ENCODE measurements at places on chromosomes 1 and 21. TPM values are rescaled to one million over a fixed set of nuclear protein-coding genes. Genes with fewer than 3 reads are reported as not detected.

DNA sequence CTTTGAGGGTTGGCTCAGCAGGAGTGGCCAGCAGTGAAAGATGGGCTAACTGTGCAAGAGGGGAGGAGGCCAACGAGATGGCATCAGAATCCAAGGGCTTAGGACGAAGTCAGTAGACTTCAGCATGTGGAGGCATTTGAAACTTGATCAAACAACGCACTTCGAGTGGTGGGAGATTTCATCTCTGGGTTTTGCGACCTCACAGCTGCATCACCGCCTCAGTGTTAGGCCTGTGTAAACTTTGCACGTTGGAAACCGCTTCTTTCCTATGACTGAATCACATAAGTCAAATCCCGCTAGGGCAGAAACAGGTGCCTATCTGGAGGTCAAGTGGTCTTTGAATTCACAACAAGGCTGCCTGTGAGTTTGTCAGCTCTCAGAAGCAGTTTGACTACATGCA is 17.8 kb downstream of the TFF3 start:
- DNase-seq = no peak
- peaks cover 6% of the 10 kb centered on the region for H3K4me1 ChIP-seq
- H3K27ac ChIP-seq = no peak overlapping the region
- no peaks in the 10 kb centered on the region for H3K27me3 ChIP-seq

GRCh38 chr1:227042292-227042691 is 102.2 kb downstream of the COQ8A start:
- no peak for DNase-seq
- no peaks in the 10 kb centered on the region for H3K36me3 ChIP-seq
- H3K4me3 ChIP-seq = no peak overlapping the region
- H3K4me1 ChIP-seq = no peaks in the 10 kb centered on the region

DNA sequence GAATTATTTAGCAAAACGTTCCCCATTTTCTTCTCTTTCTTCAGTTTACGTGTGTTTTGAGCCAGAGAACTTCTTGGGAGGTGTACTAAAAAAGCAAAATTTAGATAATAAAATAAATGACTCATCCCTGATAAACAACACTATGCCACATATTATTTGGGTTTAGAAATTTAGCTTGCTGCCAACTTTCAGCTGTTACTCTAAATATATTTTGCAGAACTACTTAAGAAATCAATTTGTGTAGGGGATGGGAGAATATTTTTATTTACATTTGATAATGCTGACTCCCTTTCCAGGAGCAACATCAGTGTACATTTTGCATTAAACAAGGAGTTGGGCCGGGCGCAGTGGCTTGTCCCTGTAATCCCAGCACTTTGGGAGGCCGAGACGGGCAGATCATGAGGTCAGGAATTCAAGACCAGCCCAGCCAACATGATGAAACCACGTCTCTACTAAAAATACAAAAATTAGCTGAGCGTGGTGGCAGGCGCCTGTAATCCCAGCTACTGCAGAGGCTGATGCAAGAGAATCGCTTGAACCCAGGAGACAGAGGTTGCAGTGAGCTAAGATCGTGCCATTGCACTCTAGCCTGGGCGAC is 151.4 kb upstream of the ZRANB2 start:
- no peaks in the 10 kb centered on the region for H3K27me3 ChIP-seq
- no peaks in the 10 kb centered on the region for H3K36me3 ChIP-seq
- H3K4me3 ChIP-seq = no peak overlapping the region
- no peak overlapping the region for H3K27ac ChIP-seq
- H3K4me1 ChIP-seq = no peaks in the 10 kb centered on the region

DNA sequence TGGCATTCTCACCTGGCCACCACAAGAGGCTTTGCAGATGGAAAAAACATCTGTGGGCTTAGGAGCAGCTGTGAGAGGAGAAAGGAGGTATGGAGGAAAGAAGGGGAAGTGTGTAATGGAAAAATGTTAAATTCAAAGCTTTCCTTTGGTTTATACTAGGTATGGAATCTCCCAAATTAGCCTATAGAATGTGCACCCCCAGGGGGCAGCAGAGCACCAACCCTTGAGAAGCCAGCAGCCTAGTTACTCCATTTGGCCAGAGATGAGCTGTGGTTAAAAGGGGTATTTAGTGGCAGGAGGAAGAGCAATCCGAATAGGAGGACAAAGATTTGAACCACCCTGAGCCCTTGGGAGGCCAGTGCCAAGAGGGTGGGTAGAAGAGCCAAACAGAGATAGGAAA is 97.5 kb upstream of the CTTNBP2NL start:
- no peaks in the 10 kb centered on the region for H3K4me1 ChIP-seq
- no peaks in the 10 kb centered on the region for H3K36me3 ChIP-seq
- H3K27ac ChIP-seq = no peak overlapping the region
- DNase-seq = peak; percentile 19
- no peaks in the 10 kb centered on the region for H3K27me3 ChIP-seq

DNA sequence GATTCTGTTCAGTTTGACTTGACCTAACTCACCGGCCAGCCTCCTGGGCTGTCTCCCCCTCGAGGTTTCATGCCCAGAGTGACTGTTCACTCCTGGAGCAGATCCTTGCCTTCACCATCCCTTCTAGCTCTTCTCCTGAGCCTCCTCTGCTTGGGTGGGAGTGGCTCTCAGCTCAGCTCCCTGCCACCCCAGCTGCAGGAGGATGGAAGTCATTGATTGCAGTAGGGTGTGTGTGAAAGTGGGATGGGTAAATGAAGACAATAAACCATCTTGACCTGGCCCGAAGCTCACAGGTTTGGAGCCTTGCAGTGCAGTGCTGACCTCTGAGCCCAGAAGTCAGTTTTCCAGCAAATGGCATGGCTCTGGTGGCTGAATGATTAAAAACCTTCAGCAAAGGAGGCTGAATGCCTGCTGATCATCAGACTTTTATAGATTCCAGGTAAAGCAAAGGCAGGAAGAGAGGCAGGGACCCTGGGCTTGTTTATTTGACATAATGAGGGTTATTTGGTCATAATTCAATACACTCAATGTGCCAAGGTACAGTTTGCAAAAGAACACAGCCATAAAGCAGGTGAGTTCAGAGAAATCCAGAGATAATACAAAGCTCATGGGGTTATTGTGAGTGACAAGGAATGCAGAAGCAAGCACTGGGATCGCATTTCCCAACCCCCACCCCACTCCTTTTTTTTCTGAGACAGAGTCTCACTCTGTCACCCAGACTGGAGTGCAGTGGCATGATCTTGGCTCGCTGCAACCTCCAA is 17.5 kb upstream of the TFF3 start:
- peaks cover 4% of the 10 kb centered on the region for H3K27me3 ChIP-seq
- peaks cover 1% of the 10 kb centered on the region for H3K4me1 ChIP-seq
- H3K4me3 ChIP-seq = no peak overlapping the region
- DNase-seq = no peak
- H3K27ac ChIP-seq = no peak overlapping the region

- DNase-seq = no peak
- H3K27me3 ChIP-seq = no peaks in the 10 kb centered on the region
- no peaks in the 10 kb centered on the region for H3K4me1 ChIP-seq
- H3K36me3 ChIP-seq = no peaks in the 10 kb centered on the region
These were observed 115.7 kb downstream of the SLC5A9 start for GRCh38 chr1:48338257-48338656.

DNA sequence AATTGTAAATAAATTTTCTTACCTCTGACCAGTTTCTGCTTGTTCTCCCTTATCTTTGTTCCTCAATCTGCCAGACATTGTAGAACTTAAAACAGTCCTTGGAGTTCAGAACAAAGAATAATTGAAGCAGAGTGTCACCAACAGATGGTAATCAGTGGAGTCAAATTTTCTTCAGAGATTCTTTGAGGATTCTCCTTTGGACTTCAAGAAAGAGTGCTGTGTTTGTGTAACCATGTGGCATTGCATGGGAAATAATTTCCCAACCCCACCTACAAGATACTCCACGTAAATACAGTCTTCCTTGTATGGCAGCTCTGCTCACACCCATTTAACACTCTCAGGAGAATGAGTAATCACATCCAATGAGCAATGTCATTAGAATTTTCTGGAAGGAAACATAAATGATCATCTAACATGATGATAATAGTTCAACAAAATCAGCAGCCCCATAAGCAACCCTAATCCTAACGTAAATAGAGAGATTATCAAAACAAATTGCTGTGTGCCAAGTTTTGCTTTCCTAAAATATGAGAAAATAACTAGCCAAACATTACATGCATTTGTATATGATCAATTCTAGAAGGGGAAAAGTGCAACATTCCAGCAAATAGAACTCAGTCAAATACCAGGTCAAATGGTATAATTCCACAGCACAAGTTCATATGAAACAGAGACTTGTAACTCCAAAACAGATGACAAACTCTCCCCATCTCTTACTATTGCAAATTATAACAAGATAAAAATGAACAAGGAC is 6.9 kb upstream of the DENND1B start:
- no peaks in the 10 kb centered on the region for H3K27me3 ChIP-seq
- peaks cover 5% of the 10 kb centered on the region for H3K4me1 ChIP-seq
- no peak overlapping the region for H3K4me3 ChIP-seq
- H3K36me3 ChIP-seq = no peaks in the 10 kb centered on the region

DNA sequence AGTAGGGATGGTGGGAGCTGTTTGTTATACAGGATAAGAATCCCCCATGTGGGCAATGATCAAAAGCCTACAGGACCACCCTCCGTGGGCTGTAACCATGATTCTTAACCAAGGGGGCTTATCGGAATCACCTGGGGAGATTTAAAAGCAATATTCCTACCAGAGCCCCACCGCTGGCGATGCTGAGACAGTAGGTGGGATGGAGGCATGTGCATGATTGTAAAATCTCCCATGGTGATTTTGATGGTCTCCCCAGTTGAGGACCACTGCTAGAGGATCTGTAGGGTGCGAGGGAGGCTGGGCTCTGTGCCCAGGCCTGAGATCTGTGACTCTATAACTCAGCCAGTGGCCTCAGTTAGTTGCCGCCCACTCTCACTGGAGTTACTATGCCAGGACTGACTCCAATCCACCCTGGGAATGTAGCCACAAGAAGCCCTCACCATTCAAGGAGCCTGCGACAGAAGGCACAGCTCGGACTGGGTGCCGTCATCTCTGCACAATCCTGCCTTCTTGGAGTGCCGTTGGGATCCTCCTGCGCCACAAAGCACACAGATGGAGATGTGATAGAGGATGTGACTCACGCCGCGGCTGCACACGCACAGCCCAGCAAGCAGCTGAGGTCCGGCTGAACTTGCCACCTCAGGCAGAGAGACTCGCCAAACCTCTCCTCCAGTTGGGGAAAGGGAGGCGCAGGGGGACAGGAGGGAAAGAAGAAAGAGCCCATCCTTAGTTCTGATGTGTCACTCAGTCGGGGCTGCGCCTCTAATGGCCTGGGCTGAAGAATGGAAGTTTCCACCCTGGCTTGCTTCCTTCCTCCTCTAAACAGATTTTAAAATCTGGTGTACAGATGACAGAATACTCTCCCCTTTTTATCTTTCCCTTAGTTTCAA is 26.5 kb downstream of the AKNAD1 start:
- no peak overlapping the region for H3K4me3 ChIP-seq
- no peaks in the 10 kb centered on the region for H3K27me3 ChIP-seq
- no peak overlapping the region for H3K27ac ChIP-seq
- H3K36me3 ChIP-seq = no peaks in the 10 kb centered on the region

DNA sequence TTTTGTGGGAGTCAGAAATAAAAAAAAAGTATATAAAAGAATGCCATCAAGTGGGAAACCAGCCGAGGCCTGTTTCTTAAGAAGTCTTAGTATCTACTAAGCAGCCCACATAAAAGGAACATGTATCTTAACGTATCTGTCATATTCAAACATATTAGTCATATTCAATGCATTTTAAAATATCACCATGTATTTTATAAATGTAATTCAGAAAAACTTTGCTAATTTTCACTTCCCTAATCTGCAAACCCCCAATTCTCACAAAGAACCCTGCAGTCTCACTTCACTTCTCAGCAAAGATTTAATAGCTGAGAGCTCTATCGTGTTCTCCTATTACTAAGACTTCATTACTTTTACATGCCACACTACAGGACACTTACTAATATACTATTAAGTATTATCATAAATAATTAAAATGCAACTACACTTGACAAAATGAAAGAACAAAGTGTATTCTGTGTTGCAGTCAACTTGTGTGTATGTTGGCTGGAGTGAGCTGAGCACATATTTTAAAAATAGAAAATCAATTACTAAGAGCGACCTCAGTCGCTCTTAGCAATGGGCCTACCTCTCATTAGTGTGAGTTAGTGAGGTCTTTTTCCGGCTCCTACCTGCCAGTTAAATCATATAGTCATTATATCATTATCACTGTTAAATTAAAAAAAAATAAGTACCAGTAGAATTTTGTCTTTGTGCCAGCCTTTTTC is 484.3 kb downstream of the LMO4 start:
- no peak overlapping the region for H3K4me3 ChIP-seq
- no peak overlapping the region for H3K27ac ChIP-seq
- H3K36me3 ChIP-seq = no peaks in the 10 kb centered on the region
- no peaks in the 10 kb centered on the region for H3K4me1 ChIP-seq

- no peaks in the 10 kb centered on the region for H3K27me3 ChIP-seq
- H3K36me3 ChIP-seq = no peaks in the 10 kb centered on the region
- peaks cover 28% of the 10 kb centered on the region for H3K4me1 ChIP-seq
- H3K27ac ChIP-seq = no peak overlapping the region
- peak; percentile 8 for DNase-seq
- H3K4me3 ChIP-seq = peak overlapping the region; percentile 74
These were observed 750 bp downstream of the RHOU start for GRCh38 chr1:228735871-228736586.

- peaks cover 34% of the 10 kb centered on the region for H3K36me3 ChIP-seq
- no peak overlapping the region for H3K27ac ChIP-seq
- no peaks in the 10 kb centered on the region for H3K4me1 ChIP-seq
These were observed 280 bp upstream of the A3GALT2 start for GRCh38 chr1:33321178-33321577.

DNA sequence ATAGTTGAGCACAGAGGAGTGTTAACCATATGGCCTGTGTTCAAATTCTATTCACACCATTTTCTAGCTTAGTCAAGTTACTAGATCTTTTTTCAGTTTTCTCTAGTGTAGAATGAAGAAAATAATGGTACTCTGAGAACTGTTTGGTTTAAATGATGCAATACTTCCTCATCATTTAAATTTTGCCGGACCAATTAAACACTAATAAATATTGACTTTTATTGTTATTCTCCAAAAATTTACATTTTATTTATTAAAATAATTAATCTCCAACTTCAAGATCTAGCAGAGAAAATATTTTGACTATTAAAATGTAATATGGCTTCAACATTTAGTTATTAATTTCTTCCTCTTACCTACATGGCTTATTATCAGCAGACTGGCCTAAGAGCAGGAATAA is 123.1 kb downstream of the OLFM3 start:
- DNase-seq = no peak
- H3K36me3 ChIP-seq = no peaks in the 10 kb centered on the region
- H3K4me3 ChIP-seq = no peak overlapping the region
- no peaks in the 10 kb centered on the region for H3K4me1 ChIP-seq
- H3K27ac ChIP-seq = no peak overlapping the region
- H3K27me3 ChIP-seq = no peaks in the 10 kb centered on the region

- peaks cover 7% of the 10 kb centered on the region for H3K4me1 ChIP-seq
- H3K27ac ChIP-seq = no peak overlapping the region
- peaks cover 14% of the 10 kb centered on the region for H3K36me3 ChIP-seq
- H3K27me3 ChIP-seq = no peaks in the 10 kb centered on the region
- peak; percentile 58 for DNase-seq
These were observed 32.4 kb upstream of the PRDX6 start for GRCh38 chr1:173444757-173445156.

The SPATA21 gene
- total RNA-seq = not detected

The C1orf21 gene
- 0.45 TPM for total RNA-seq

The CTSS gene
- total RNA-seq = 83.1 TPM

The AADACL3 gene
- not detected for total RNA-seq

The GSTM5 gene
- total RNA-seq = 0.36 TPM
